T-helper 9 cell (primary cell): ENCODE measurements at places on chromosomes 2 and 18.

DNA sequence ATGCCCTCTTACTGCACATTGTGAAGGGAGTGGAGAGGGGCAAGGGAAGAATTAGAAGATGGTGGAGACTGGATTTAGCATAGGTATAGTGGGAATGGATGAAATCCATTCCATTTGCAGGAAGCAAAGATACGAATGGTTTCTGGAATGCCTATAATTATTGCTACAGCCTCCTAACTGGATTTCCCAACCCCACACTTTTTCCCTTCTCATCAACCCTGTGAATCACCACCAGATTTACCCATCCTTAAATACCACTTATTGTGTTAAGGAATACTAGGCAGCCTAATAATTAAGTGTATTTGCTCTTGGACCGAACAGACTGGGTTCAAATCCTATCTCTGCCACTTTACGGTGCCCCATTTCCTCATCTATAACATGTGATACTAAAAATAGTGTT, 39.3 kb upstream of the CREB1 start:
- no peak for DNase-seq

DNA sequence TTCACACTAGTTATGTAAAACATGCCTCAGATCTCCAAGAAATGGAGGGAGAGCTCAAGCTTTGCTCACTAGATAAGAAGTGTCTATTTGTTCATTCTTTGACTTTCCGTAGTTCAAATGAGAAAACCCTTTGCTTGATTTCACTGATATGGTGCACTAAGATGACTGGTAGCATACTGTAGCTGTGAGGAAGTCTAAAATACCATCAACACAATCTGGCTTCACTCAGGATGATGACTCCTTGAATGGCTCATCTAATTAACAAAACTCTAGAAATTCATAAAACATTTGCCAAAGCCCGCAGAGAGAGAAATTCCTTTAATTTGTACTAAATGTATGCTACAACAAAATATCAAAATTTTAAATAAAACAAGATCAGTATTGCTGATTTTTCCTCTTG, 152.8 kb upstream of the STK17B start:
- no peak for DNase-seq

GRCh38 chr18:27278131-27278530, 93.0 kb upstream of the CHST9 start:
- no peak for DNase-seq

- no peak for DNase-seq
Measured at GRCh38 chr18:69897397-69898108, 50.1 kb downstream of the CD226 start.
